Aorta (tissue), 5 donors: ENCODE measurements at places on chromosomes 12 and 14. TPM values are rescaled to one million over a fixed set of nuclear protein-coding genes. Genes with fewer than 3 reads are reported as not detected.

NYNRIN gene
- 31.6 TPM for total RNA-seq

LRP10 gene
- 187 TPM for total RNA-seq

SLC25A3 gene
- 358 TPM for total RNA-seq

SLIRP gene
- total RNA-seq: 84.4 TPM

SYT1 gene
- total RNA-seq: 1.5 TPM

MMAB gene
- total RNA-seq: 17.8 TPM

IL31 gene
- total RNA-seq: not detected

ZC2HC1C gene
- total RNA-seq: 2.0 TPM

FGF23 gene
- total RNA-seq: not detected

CDKN3 gene
- total RNA-seq: 8.1 TPM

VWF gene
- total RNA-seq: 619 TPM

NR4A1 gene
- total RNA-seq: 677 TPM
